ENCODE measurements at places on chromosomes 1 and 21.

GRCh38 chr1:112716133-112716720 is 1.1 kb upstream of the PPM1J start:
- peak; percentile 80 for DNase-seq

GRCh38 chr1:1149416-1149815 is 24.3 kb upstream of the TTLL10 start:
- no peak for DNase-seq

DNA sequence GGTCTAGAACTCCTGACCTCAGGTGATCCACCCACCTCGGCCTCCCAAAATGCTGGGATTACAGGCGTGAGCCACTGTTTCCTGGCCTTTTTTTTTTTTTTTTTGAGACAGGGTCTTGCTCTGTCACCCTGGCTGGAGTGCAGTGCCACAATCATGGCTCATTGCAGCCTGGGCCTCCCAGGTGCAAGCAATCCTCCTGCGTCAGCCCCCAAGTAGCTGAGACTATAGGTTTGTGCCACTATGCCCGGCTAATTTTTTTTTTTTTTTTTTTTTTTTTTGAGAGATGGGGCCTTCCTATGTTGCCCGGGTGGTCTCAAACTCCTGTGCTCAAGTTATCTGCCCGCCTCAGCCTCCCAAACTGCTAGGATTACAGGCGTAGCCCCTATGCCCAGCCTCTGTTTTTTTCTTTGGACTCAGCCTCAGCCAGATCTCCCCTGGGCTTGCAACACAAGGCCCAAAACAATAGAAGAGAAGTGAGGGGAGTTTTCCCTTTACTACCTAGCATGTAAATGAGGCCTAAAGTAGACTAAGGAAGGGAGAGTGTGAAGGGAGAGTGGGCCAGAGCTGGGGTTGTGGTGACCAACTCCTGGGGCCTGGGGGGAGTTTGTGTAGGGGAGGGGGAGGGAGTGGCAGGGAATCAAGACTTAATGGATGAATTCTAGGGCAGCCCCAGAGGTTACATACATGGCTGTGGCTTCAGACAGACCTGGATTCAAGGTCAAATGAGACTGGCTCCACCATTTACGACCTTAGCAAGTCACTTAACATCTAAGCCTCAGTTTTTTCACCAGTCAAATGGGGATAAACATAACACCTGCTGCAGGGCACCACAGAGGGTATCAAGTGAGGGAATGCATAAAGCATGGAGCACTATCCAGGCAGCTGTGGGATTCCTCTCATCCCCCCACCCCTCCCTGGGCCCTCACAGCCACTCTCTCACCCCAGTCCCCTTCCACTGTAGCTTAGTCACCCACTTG is 1.6 kb upstream of the CD52 start:
- DNase-seq, result no peak

- no peak for DNase-seq
Measured at GRCh38 chr1:198238121-198238520, 81.3 kb downstream of the NEK7 start.

GRCh38 chr1:201988601-201989000 is 6.2 kb downstream of the RNPEP start:
- DNase-seq, result no peak

- no peak for DNase-seq
Measured at GRCh38 chr1:19623523-19623922, 20.6 kb upstream of the NBL1 start.

DNA sequence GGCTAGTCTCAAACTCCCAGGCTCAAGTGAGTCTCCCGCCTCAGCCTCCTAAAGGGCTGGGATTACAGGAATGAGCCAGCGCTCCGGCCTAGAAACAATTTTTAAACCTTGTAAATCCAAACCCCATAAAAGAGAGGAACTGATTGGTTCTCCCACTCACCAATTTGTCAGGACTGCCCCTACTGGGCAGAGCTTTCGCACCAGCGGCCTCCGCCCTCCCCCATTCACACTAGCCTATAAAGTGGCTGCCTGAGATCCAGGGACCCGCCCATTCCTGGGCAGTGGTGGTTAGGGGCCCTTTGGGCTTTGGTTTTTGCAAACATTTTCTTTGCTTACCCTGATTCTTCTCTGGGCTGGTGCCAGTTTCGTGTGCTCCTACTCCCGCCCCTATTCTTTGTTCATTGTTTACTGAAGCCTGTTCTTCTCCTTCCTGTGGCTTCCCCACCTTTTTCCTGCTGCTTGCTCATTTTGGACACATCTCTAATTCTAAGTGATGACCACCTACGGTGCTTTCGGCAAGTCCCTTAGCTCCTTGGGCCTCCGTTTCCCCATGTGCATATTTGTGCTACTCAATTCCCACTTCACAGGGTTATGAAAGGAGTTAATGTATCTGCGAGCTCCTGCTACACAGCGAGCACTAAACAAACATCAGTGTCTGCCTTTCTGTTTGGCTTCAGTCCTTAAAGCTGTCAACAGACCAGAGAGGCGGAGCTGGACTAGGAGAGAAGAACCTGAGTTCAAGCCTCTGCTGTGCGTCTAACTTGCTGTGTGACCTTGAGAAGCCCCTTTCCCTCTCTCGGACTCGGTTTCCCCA is 39.8 kb upstream of the CLIC4 start:
- DNase-seq, result peak; percentile 49

- DNase-seq, result no peak
Measured at GRCh38 chr1:110425612-110426152, 18.2 kb upstream of the LAMTOR5 start.

DNA sequence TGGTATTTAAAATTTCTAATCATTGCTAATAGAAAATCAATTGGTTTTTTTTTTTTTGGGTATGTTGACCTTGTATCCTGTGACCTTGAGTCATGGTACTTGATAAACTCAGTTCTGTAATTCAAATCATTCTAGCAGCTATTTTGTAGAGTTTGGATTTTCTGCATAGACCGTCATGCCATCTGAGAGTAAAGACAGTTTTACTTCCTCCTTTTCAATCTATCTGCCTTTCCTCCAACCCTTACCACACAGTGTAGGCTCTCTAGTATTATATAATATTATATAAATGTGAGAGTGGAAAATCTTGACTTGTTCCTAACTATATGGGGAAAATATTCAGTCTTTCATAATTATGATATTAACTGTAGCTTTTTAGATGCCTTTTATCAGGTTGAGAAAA is 7.0 kb downstream of the TDRD5 start:
- no peak for DNase-seq

GRCh38 chr1:14780271-14780670 is 181.8 kb downstream of the KAZN start:
- DNase-seq, result no peak

- DNase-seq, result peak; percentile 89
Measured at GRCh38 chr1:231020139-231020601, 19.9 kb downstream of the FAM89A start.

- DNase-seq, result no peak
Measured at GRCh38 chr1:227242811-227243682, 75.2 kb downstream of the CDC42BPA start.

DNA sequence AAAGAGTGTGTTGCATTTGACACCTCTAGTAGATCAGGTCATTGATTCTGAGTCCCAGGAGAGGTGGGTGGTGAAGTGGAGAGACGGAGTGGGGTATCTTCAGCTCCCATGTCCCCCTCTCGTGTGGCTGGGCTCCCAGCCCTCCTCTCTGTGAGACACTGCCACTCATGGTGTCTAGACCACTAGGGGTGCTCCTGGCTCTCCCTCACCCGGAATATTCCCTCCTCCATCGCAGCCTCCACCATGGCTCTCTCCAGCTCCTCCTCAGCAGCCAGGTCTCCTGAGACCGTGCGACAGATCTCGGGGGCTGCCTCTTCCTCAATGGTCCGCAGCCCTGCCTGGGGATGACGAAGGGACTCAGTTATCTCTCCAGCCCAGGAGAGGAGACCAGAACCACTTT is 20.6 kb upstream of the KIF21B start:
- DNase-seq, result no peak

- no peak for DNase-seq
Measured at GRCh38 chr1:203655671-203656070, 29.0 kb downstream of the ATP2B4 start.

- no peak for DNase-seq
Measured at GRCh38 chr1:54126271-54126815, 26.5 kb downstream of the CDCP2 start.

- DNase-seq, result peak; percentile 7
Measured at GRCh38 chr1:147641695-147642592, 28.4 kb downstream of the ACP6 start.

Measured in keratinocyte (primary cell).